Naive thymus-derived CD4-positive, alpha-beta T cell (primary cell): ENCODE measurements at places on chromosomes 2 and 18. TPM values are rescaled to one million over a fixed set of nuclear protein-coding genes. Genes with fewer than 3 reads are reported as not detected.

GRCh38 chr2:57443973-57444521 lies 602.6 kb upstream of the VRK2 start:
- H3K4me1 ChIP-seq: no peaks in the 10 kb centered on the region
- H3K36me3 ChIP-seq: no peaks in the 10 kb centered on the region
- no peak for DNase-seq
- H3K27ac ChIP-seq: no peak overlapping the region

- no peak for DNase-seq
- no peaks in the 10 kb centered on the region for H3K36me3 ChIP-seq
- no peaks in the 10 kb centered on the region for H3K27me3 ChIP-seq
Measured at GRCh38 chr2:231489990-231490389, 25.7 kb upstream of the NCL start.

Gene ALPG
- total RNA-seq: not detected

- no peak overlapping the region for H3K4me3 ChIP-seq
- H3K4me1 ChIP-seq: no peaks in the 10 kb centered on the region
- no peak for DNase-seq
- no peaks in the 10 kb centered on the region for H3K27me3 ChIP-seq
Measured at GRCh38 chr2:118449401-118449800, 361.1 kb downstream of the INSIG2 start.

Gene IL36A
- 0.44 TPM for total RNA-seq

GRCh38 chr2:160433466-160434140 lies 60.0 kb downstream of the RBMS1 start:
- no peak overlapping the region for H3K4me3 ChIP-seq
- H3K36me3 ChIP-seq: no peaks in the 10 kb centered on the region
- H3K4me1 ChIP-seq: peaks cover 11% of the 10 kb centered on the region
- H3K27me3 ChIP-seq: no peaks in the 10 kb centered on the region
- H3K27ac ChIP-seq: no peak overlapping the region
- no peak for DNase-seq

DNA sequence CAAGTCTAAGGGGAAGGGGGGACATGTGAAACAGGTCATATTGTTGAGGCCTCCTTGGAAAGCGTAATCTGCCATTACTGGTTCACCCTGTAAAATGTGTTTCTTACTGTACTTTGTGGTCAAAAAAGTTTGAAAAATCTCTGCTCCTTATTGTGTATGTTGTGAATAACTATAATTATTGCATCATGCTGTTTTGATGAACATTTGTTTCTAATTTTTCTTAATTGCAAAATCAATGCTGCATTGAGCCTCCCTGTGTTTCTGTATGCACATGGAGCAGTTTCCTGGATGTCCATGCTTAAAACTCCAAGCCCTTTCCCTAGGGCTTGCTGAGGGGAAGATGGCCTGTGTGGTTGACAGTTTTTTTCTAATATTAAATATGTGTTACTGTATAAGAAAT lies 158.6 kb downstream of the RNF144A start:
- H3K36me3 ChIP-seq: no peaks in the 10 kb centered on the region
- no peak for DNase-seq
- H3K27ac ChIP-seq: no peak overlapping the region

- peaks cover 3% of the 10 kb centered on the region for H3K4me1 ChIP-seq
- H3K27ac ChIP-seq: no peak overlapping the region
- no peaks in the 10 kb centered on the region for H3K27me3 ChIP-seq
- H3K4me3 ChIP-seq: no peak overlapping the region
- no peaks in the 10 kb centered on the region for H3K36me3 ChIP-seq
Measured at GRCh38 chr18:76345901-76346300, 149.1 kb downstream of the ZNF516 start.

DNA sequence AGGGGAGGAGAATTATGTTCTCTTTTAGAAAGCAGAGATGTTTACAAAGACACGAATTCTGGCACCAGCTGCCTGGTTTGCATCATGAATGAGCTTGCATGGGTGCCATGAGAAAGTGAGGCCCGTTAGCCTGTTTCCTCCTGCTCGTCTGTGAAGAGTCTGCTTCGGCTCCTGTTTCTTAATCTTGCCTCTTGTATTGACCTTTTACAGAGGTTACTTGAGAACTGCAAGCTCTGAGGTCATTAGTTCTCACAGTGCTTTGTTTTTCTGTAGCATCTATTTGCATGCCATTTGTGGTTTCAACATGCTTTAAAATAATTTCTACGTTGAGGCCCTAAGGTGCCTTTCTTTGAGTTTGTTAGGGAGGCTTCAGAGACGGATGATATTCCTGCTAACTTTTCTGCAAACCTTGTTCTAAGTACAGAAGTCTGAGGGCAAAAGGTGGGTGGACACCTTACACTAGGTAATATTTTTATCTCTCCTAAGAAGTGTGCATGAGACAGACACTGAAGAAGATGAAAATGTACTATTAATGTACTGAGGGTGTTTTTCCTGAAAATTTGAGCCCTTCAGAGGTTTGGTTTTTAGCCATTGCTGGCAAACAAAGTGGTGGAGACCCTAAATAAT lies 53.4 kb upstream of the LINC00305 start:
- no peaks in the 10 kb centered on the region for H3K36me3 ChIP-seq
- no peaks in the 10 kb centered on the region for H3K4me1 ChIP-seq
- DNase-seq: no peak
- no peak overlapping the region for H3K4me3 ChIP-seq

DNA sequence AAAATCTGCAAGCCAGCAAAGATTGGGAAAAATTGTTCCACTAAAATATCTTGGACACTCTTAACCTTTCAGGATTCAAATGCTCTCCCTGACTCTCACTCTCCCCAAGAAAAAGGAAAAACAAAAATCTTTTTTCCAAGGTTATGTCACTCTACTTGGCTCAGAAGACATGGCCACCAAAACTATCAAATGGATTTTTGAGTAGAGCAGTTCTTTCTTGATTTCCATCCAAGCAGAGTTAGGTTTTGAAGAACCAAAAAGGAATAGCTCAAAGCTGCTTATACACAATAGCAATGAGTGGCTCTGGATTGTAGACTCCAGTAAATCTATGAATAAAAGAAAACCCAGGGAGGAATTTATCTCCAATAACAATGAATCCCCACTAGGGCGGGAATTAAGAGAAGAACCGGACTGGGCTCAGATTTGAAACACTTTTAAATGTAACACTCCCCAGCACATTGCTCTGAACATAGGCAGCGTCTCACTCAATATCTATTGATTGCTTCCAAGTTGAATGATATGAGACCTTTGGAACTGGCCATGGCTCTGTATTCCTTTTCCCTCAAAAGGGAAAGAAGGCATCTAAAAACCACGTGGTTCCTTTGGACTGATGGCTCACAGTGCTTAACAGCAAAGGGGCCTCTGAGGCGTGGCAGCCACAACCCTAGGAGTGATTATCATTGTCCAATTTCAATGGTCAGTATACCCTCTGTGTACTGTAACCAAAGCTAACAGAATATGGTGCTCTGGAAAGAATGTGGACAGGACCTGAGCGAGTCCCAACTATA lies 68.3 kb downstream of the SPRED2 start:
- H3K27me3 ChIP-seq: no peaks in the 10 kb centered on the region
- H3K4me3 ChIP-seq: no peak overlapping the region
- no peaks in the 10 kb centered on the region for H3K36me3 ChIP-seq
- H3K27ac ChIP-seq: no peak overlapping the region

Gene LRRTM1
- total RNA-seq: not detected

- peaks cover 17% of the 10 kb centered on the region for H3K36me3 ChIP-seq
- H3K27ac ChIP-seq: no peak overlapping the region
- H3K27me3 ChIP-seq: no peaks in the 10 kb centered on the region
Measured at GRCh38 chr18:23572570-23572969, 13.7 kb downstream of the NPC1 start.

DNA sequence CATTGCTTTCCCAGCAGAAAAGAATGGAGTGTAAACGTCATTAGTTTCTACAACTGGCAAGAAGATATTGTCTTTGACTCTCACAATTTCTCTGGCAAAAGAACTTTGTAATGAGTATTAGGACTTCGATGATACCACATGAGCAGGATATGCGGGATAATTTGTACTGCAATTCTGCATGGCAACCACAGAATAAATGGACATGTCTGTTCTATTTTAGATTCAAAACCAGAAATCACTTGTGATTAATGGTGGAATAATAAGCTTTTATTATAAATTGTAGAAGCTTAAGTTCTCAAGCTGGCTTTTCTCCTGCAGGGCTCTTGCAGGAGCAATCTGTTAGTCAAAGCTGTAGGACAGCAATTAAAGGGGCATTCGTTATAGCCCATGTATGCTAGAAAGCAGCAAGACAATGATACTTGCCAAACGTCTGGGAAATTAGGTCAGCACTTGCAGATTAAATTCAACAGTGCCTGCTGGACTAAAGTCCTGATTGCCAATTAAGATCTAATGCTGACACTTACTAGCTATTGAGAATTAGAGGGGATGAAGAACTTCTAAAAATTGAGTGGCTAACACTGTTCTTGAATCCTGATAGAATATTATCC lies 177.9 kb downstream of the PTH2R start:
- no peaks in the 10 kb centered on the region for H3K27me3 ChIP-seq
- no peak overlapping the region for H3K4me3 ChIP-seq
- no peaks in the 10 kb centered on the region for H3K4me1 ChIP-seq
- DNase-seq: no peak
- no peaks in the 10 kb centered on the region for H3K36me3 ChIP-seq
- no peak overlapping the region for H3K27ac ChIP-seq

Gene TLX2
- not detected for total RNA-seq

Gene ADCYAP1
- total RNA-seq: not detected

DNA sequence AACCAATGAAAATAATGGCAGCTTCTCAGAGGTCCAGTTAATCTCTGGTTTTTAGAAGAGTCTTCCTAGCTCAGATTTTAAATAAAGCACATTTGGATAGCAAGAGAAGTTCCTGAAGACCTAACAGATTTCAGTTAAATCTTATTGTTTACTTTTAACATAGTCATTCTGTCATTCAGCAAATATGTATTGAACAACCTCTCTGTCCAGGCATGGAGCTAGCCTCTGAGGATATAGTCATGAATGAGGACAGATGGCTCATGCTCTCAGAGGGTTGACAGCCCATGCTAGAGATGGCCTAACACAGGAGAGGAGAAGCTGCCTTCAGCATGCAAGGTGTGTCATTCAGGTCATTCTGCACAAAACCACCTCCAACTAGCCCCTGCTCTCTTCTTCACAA lies 6.2 kb downstream of the CCBE1 start:
- no peak for DNase-seq
- H3K27ac ChIP-seq: no peak overlapping the region
- H3K27me3 ChIP-seq: peaks cover 6% of the 10 kb centered on the region
- no peaks in the 10 kb centered on the region for H3K36me3 ChIP-seq
- no peaks in the 10 kb centered on the region for H3K4me1 ChIP-seq
- H3K4me3 ChIP-seq: no peak overlapping the region

Gene CD8A
- total RNA-seq: 56.0 TPM

DNA sequence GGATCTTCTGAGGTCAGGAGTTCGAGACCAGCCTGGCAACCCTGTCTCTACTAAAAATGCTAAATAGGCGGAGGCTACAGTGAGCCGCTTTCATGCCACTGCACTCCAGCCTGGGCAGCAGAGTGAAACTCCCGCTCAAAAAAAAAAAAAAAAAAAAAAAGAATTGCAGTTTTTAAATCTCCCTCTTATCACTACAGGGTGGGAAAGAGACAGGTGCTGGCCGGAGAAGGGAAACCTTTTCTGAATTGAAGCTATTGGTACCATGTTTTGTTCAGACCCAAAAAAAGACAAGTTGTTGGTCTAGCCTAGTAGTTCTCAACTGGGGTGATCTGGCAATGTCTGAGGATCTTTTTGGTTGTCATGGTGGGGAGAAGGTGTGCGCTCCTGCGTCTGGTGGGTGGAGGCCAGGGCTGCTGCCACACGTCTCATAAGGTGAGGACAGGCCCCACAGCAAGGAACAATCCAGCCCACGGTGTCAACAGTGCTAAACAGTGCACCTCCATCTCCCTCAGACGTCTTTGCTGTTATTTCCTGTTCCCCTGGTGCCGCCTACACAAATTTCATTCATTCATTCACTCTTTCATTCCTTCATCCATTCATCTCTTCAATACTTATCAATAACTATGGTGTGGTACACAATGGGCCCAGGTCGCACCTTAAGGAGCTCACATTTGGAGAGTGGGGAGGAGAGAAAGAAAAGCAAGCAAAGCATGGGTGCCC lies 28.8 kb upstream of the ODC1 start:
- no peaks in the 10 kb centered on the region for H3K27me3 ChIP-seq
- no peaks in the 10 kb centered on the region for H3K36me3 ChIP-seq
- no peak for DNase-seq

- no peaks in the 10 kb centered on the region for H3K27me3 ChIP-seq
- H3K36me3 ChIP-seq: no peaks in the 10 kb centered on the region
- H3K27ac ChIP-seq: no peak overlapping the region
- H3K4me3 ChIP-seq: no peak overlapping the region
- no peaks in the 10 kb centered on the region for H3K4me1 ChIP-seq
Measured at GRCh38 chr2:65392609-65393008, 39.8 kb downstream of the SPRED2 start.

Gene SERPINB13
- not detected for total RNA-seq

GRCh38 chr18:11047817-11048216 lies 101.6 kb downstream of the PIEZO2 start:
- no peaks in the 10 kb centered on the region for H3K4me1 ChIP-seq
- no peak overlapping the region for H3K27ac ChIP-seq
- DNase-seq: no peak
- H3K4me3 ChIP-seq: no peak overlapping the region

GRCh38 chr18:79899609-79900445 lies 51.6 kb downstream of the SLC66A2 start:
- no peak overlapping the region for H3K4me3 ChIP-seq
- H3K36me3 ChIP-seq: peaks cover 20% of the 10 kb centered on the region
- no peak overlapping the region for H3K27ac ChIP-seq
- peak; percentile 17 for DNase-seq

Gene PRKAG3
- not detected for total RNA-seq

DNA sequence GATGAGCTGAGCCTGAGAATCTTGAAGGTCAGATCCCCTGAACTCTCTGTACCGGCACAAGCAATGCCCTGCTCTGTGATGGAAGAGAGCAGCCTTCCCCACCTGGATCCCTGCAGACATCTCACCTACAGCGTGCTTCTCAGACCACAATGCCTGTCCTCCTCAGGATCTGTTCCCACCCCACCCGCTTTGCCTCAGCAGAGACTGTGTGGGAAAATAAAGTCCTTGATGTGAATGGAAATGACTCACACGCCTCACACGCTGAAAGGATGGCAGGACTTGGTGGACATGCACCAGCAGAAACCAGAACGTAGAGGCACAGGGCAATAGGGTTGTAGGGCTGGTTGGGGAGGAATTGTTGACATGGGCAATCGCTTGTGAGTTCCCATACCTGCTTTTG lies 117.9 kb upstream of the POU3F3 start:
- no peak overlapping the region for H3K27ac ChIP-seq
- H3K4me1 ChIP-seq: no peaks in the 10 kb centered on the region
- no peak overlapping the region for H3K4me3 ChIP-seq
- H3K27me3 ChIP-seq: no peaks in the 10 kb centered on the region

Gene BCL2
- 40.1 TPM for total RNA-seq

- H3K4me3 ChIP-seq: no peak overlapping the region
- H3K36me3 ChIP-seq: no peaks in the 10 kb centered on the region
- H3K27me3 ChIP-seq: no peaks in the 10 kb centered on the region
- H3K27ac ChIP-seq: no peak overlapping the region
- no peaks in the 10 kb centered on the region for H3K4me1 ChIP-seq
Measured at GRCh38 chr18:41266204-41266603, 688.8 kb upstream of the PIK3C3 start.

- no peaks in the 10 kb centered on the region for H3K36me3 ChIP-seq
- H3K27ac ChIP-seq: no peak overlapping the region
- no peak overlapping the region for H3K4me3 ChIP-seq
- DNase-seq: peak; percentile 6
- H3K27me3 ChIP-seq: no peaks in the 10 kb centered on the region
- H3K4me1 ChIP-seq: no peaks in the 10 kb centered on the region
Measured at GRCh38 chr2:54767921-54768320, 44.5 kb downstream of the EML6 start.
